ENCODE measurements at places on chromosomes 5 and 9. TPM values are rescaled to one million over a fixed set of nuclear protein-coding genes. Genes with fewer than 3 reads are reported as not detected.

Gene TMEM174
- total RNA-seq = not detected

- no peaks in the 10 kb centered on the region for H3K27me3 ChIP-seq
- H3K4me1 ChIP-seq = no peaks in the 10 kb centered on the region
- H3K36me3 ChIP-seq = no peaks in the 10 kb centered on the region
- no peak overlapping the region for H3K27ac ChIP-seq
- no peak for DNase-seq
Measured at GRCh38 chr5:1915316-1915715, 32.6 kb upstream of the IRX4 start.

Gene LEAP2
- 2.7 TPM for total RNA-seq

DNA sequence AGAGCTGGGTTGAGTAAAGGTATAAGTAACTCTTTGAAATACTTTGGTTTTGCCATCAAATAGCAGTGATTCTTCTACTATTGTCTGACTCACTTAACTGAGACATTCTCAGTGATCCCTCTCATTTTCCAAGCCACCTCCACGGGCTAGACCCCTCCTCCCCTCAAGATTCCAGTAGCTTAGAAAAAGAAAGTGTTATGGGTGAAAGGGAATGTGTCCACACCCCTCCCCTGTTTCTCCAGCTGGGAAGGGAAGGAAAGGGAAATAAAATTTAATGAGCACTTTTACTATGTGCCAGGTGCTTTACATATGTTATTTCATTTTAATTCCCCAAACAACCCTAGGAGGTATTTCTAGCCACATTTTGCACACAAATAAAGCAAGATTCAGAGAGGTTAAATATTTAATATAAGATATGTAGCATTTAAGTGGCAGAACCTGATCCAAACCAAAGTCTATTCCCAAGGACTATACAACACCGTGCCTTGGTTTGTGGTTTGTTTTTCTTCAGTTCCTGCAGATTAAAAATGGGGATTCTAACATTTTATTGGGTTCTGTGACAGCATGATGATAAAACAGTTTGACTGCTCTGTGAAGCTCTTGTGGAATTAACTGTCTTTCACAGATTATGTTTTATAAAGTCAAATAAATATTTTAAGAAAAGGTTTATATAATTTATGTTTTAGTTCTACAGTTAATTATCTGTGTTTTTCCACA lies 135.9 kb downstream of the ZSWIM6 start:
- H3K27me3 ChIP-seq = no peaks in the 10 kb centered on the region
- peaks cover 8% of the 10 kb centered on the region for H3K4me1 ChIP-seq
- H3K4me3 ChIP-seq = no peak overlapping the region

Gene PCDHA11
- not detected for total RNA-seq

- DNase-seq = no peak
- H3K27ac ChIP-seq = no peak overlapping the region
- no peak overlapping the region for H3K4me3 ChIP-seq
- H3K36me3 ChIP-seq = no peaks in the 10 kb centered on the region
- no peaks in the 10 kb centered on the region for H3K4me1 ChIP-seq
Measured at GRCh38 chr5:2130361-2130760, 247.6 kb upstream of the IRX4 start.

- no peaks in the 10 kb centered on the region for H3K36me3 ChIP-seq
- no peak overlapping the region for H3K27ac ChIP-seq
- H3K4me3 ChIP-seq = no peak overlapping the region
- DNase-seq = no peak
- H3K27me3 ChIP-seq = no peaks in the 10 kb centered on the region
Measured at GRCh38 chr5:11355491-11355890, 548.8 kb downstream of the CTNND2 start.

- H3K4me1 ChIP-seq = peaks cover 16% of the 10 kb centered on the region
- DNase-seq = no peak
- no peak overlapping the region for H3K27ac ChIP-seq
- H3K36me3 ChIP-seq = peaks cover 12% of the 10 kb centered on the region
Measured at GRCh38 chr5:54754878-54755277, 230.5 kb downstream of the ESM1 start.

- peak overlapping the region; percentile 6 for H3K4me3 ChIP-seq
- H3K36me3 ChIP-seq = peaks cover 77% of the 10 kb centered on the region
- H3K4me1 ChIP-seq = peaks cover 90% of the 10 kb centered on the region
- H3K27ac ChIP-seq = peak overlapping the region; percentile 76
Measured at GRCh38 chr5:157196045-157196444, 15.4 kb downstream of the ITK start.

Gene ZNF366
- total RNA-seq = not detected

- no peak for DNase-seq
- no peaks in the 10 kb centered on the region for H3K36me3 ChIP-seq
- H3K4me1 ChIP-seq = peaks cover 14% of the 10 kb centered on the region
- no peak overlapping the region for H3K4me3 ChIP-seq
- peaks cover 16% of the 10 kb centered on the region for H3K27me3 ChIP-seq
Measured at GRCh38 chr5:141846031-141846430, 32.2 kb downstream of the PCDH1 start.

DNA sequence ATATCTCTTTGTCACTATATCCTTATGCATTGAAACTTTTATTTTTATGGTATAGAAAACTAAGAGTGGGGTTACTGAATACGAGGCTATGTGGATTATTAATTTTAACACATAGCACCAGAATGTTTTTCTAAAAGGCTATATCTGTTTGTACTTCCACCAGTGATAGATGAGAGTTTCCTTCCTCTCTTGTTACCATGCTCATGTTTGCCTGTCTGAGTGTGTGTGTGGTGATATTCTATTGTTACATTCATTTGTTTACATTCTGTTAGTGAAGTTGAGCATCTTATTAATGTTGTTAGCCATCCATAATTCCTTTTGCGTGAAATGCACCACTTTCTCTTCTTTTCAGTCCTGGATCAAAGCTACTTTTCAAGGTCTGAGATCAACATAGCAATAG lies 54.1 kb upstream of the ALDH1A1 start:
- no peak overlapping the region for H3K27ac ChIP-seq
- no peaks in the 10 kb centered on the region for H3K4me1 ChIP-seq
- no peaks in the 10 kb centered on the region for H3K36me3 ChIP-seq
- no peak for DNase-seq
- no peak overlapping the region for H3K4me3 ChIP-seq

- peaks cover 12% of the 10 kb centered on the region for H3K27me3 ChIP-seq
- no peak overlapping the region for H3K4me3 ChIP-seq
- DNase-seq = no peak
- H3K27ac ChIP-seq = no peak overlapping the region
- H3K4me1 ChIP-seq = no peaks in the 10 kb centered on the region
- H3K36me3 ChIP-seq = no peaks in the 10 kb centered on the region
Measured at GRCh38 chr9:35537913-35538312, 48.0 kb downstream of the RUSC2 start.

Gene CDC25C
- total RNA-seq = 14.9 TPM

Gene SGCD
- total RNA-seq = not detected

Gene NIPAL4
- not detected for total RNA-seq

GRCh38 chr5:77120086-77120485 lies 33.0 kb upstream of the ZBED3 start:
- no peak for DNase-seq
- no peak overlapping the region for H3K4me3 ChIP-seq
- H3K27me3 ChIP-seq = peaks cover 12% of the 10 kb centered on the region
- H3K36me3 ChIP-seq = no peaks in the 10 kb centered on the region

Gene ADGRV1
- not detected for total RNA-seq

Gene PWWP2A
- 24.1 TPM for total RNA-seq

DNA sequence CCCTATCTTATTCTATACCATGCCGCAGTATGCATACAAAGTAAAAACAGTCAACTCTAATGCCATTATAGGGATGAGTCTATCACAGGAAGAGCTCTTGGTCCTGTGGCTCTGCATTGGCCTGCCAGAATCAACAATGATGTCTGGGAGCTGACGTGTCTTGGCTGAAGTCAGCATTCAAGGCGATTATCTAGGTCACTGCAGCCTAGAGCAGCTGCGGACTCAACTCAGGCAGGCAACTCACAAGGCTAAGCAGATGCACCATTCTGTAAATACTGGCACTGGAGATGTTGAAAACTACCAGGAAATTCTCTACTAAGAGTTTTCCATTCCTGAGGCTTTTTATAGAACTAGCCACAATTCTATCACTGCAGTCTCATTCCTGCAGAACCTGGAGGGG lies 13.3 kb downstream of the SPATA9 start:
- H3K27me3 ChIP-seq = peaks cover 8% of the 10 kb centered on the region
- no peak overlapping the region for H3K4me3 ChIP-seq
- H3K4me1 ChIP-seq = no peaks in the 10 kb centered on the region
- no peaks in the 10 kb centered on the region for H3K36me3 ChIP-seq
- no peak overlapping the region for H3K27ac ChIP-seq
- DNase-seq = no peak

Gene PCDH1
- not detected for total RNA-seq

GRCh38 chr5:178454821-178455479 lies 135.2 kb downstream of the COL23A1 start:
- H3K4me1 ChIP-seq = no peaks in the 10 kb centered on the region
- H3K27ac ChIP-seq = no peak overlapping the region
- H3K27me3 ChIP-seq = peaks cover 7% of the 10 kb centered on the region
- DNase-seq = peak; percentile 31

GRCh38 chr9:128882677-128883603 lies 1.0 kb downstream of the LRRC8A start:
- H3K27ac ChIP-seq = peak overlapping the region; percentile 89
- peak overlapping the region; percentile 90 for H3K4me3 ChIP-seq
- H3K4me1 ChIP-seq = peaks cover 48% of the 10 kb centered on the region
- peaks cover 11% of the 10 kb centered on the region for H3K36me3 ChIP-seq
- no peaks in the 10 kb centered on the region for H3K27me3 ChIP-seq

DNA sequence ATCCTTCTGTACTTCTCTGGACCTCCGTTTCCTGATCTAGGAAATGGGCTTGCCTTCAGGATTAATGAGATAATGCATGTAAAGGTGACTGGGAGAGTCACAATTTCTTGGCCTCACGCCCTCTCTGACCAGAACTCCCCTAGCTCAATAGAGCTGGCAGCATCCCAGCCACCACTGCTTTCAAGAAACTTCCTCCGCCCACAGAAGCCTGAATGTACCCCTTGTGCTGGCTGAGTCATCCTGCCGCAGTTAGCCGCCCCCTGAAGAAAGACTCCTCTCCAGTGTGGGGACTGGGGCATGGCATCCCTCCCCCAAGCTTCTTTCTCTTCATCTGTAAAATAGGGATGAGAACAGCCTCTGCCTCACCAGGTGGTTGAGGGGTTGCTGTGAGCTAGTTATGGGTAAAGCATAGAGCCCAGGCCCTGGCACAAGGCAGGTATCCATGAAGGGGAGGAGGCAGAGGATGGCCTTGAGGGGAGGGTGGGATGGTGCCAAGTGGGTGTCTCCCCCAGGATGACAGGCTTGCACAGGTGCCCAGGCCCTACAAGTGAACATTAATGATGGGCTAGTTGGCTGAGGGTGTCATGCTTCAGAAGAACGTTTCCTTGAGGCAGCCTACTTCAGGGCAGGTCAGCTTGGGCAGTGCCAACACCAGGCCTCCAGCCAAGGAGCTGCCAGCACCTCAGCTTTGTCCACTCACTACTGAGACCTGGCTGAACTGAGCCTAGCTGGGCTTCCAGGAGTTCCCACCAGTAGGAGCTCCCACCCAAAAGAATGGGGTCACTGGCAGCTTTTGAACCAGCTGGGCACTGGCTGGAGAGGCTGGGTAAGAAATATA lies 3.4 kb downstream of the PDLIM4 start:
- H3K4me3 ChIP-seq = no peak overlapping the region
- H3K27me3 ChIP-seq = peaks cover 13% of the 10 kb centered on the region
- H3K4me1 ChIP-seq = peaks cover 20% of the 10 kb centered on the region
- DNase-seq = peak; percentile 41

GRCh38 chr5:170411100-170411499 lies 21.9 kb upstream of the KCNMB1 start:
- H3K4me1 ChIP-seq = peaks cover under 1% of the 10 kb centered on the region
- no peak for DNase-seq
- H3K27ac ChIP-seq = no peak overlapping the region
- H3K4me3 ChIP-seq = no peak overlapping the region
- H3K27me3 ChIP-seq = peaks cover 10% of the 10 kb centered on the region

GRCh38 chr9:113879911-113880310 lies 3.8 kb downstream of the ZNF618 start:
- peaks cover 6% of the 10 kb centered on the region for H3K4me1 ChIP-seq
- DNase-seq = no peak
- peaks cover 2% of the 10 kb centered on the region for H3K36me3 ChIP-seq

Gene C1QTNF2
- not detected for total RNA-seq

DNA sequence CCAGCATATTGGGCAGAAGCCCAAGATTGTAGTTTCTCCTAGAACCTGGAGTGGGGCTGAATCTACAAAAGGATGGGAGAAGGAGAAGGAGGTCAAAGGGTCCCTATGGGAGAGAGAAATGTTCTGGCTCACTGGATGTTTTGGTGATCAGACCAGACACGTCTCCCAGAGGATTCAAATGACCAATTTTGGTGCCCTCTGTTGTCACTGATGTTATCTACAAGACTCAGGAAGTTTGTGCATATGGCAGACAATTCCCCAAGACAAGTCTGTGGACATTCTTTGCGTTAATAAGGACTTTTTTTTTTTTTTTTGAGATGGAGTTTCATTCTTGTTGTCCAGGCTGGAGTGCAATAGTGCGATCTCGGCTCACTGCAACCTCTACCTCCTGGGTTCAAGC lies 137.2 kb upstream of the SMARCA2 start:
- H3K4me3 ChIP-seq = no peak overlapping the region
- H3K4me1 ChIP-seq = peaks cover 22% of the 10 kb centered on the region
- DNase-seq = no peak
- peaks cover 30% of the 10 kb centered on the region for H3K27me3 ChIP-seq
- no peaks in the 10 kb centered on the region for H3K36me3 ChIP-seq

Data from activated CD8-positive, alpha-beta memory T cell treated with anti-CD3 and anti-CD28 coated beads, Interleukin-2, amount 10 ng/mL, durations not matched to agents 7 days and 5 days (primary cell).